Activated CD4-positive, alpha-beta T cell treated with anti-CD3 and anti-CD28 coated beads for 36 hours (primary cell): ENCODE measurements at places on chromosomes 4 and X. TPM values are rescaled to one million over a fixed set of nuclear protein-coding genes. Genes with fewer than 3 reads are reported as not detected.

DNA sequence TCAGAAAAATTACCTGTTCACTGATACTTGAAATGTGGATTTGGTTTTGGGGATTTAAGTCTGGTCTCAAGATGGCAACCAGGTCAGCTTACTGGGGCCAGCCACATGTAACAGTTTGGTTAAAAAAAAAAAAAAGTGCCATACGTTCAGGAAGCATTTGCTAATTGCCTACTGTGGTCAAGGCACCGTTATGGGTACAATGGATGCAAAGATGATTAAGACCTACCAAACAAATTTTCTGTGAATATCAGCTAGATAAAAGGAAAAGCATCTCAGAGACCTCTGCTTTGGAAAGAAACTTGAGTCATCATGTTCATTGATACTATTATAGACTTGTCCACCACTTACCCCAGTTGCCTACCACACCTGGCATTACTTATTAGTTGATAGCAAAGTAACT, 80.9 kb downstream of the FNIP2 start:
- no peak overlapping the region for H3K4me3 ChIP-seq
- no peaks in the 10 kb centered on the region for H3K27me3 ChIP-seq
- no peak overlapping the region for H3K27ac ChIP-seq

DNA sequence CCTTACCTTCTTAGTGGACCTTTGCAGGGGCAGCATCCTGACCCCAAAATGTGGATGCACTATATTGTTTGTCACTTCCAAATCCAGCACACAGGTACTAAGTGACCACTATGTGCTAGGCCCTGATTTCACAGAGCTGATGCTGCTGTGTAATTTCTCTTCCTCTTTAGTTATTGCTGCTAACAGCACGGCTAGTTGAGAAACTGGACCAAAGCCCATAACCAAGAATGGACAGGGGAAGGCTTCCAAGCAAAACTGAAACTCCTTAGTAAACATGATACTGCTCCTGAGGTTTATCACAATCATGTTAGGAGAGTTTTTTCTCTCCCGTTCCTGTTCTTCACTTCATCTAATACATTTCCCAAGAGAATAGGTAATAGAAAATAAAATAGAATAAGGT, 172.9 kb upstream of the TTC29 start:
- DNase-seq = no peak
- no peak overlapping the region for H3K4me3 ChIP-seq
- H3K36me3 ChIP-seq = no peaks in the 10 kb centered on the region
- no peaks in the 10 kb centered on the region for H3K4me1 ChIP-seq

- no peaks in the 10 kb centered on the region for H3K36me3 ChIP-seq
- no peak overlapping the region for H3K27ac ChIP-seq
- no peaks in the 10 kb centered on the region for H3K27me3 ChIP-seq
- no peak for DNase-seq
- no peak overlapping the region for H3K4me3 ChIP-seq
Observed at GRCh38 chr4:158129694-158130093, 43.1 kb downstream of the GASK1B start.

DNA sequence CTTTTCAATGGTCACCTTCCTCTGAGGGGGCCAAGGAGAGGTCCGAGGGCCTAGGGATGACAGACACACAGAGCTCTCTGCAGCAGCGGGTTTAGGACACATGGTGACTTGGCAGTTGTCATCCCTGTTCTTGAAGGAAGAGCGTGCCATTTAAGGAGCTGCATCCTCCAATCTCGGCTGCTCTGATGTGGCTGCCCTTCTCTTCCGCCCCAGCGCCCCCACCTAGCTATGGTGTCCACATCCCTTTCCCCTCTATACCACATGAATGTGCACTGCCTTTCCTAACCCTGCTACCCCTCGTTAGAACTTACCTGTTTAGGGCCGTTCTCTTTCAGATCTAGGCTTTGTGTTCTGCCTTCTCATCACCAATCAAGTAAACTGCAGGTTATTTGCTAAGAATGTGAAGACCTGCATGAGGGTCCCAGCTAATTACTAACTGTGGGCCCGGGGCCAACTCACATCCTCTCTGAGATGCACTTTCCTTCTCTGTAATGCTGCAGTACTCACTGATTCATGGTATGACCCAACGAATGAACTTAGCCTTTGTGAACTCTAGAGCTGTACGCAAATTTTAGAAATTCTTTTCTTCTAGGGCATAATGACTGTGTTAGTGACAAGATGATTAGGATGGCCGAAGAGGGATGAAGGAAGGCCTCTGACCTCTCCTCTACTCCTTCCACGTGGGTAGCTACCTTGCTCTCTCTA, 38.2 kb downstream of the CHST7 start:
- H3K4me1 ChIP-seq = peaks cover 30% of the 10 kb centered on the region
- H3K27me3 ChIP-seq = no peaks in the 10 kb centered on the region
- H3K36me3 ChIP-seq = peaks cover 19% of the 10 kb centered on the region
- no peak overlapping the region for H3K27ac ChIP-seq

GRCh38 chr4:45345558-45345957, 619.2 kb upstream of the GNPDA2 start:
- H3K4me3 ChIP-seq = no peak overlapping the region
- H3K27me3 ChIP-seq = no peaks in the 10 kb centered on the region
- DNase-seq = no peak
- H3K27ac ChIP-seq = no peak overlapping the region

GRCh38 chr4:7444731-7445130, 10.0 kb upstream of the PSAPL1 start:
- H3K27me3 ChIP-seq = peaks cover 9% of the 10 kb centered on the region
- no peak overlapping the region for H3K27ac ChIP-seq
- no peak overlapping the region for H3K4me3 ChIP-seq
- no peaks in the 10 kb centered on the region for H3K36me3 ChIP-seq
- H3K4me1 ChIP-seq = no peaks in the 10 kb centered on the region
- no peak for DNase-seq

- H3K36me3 ChIP-seq = no peaks in the 10 kb centered on the region
- peaks cover 2% of the 10 kb centered on the region for H3K27me3 ChIP-seq
- DNase-seq = no peak
- H3K4me1 ChIP-seq = peaks cover 7% of the 10 kb centered on the region
Observed at GRCh38 chr4:48197643-48198237, 63.7 kb upstream of the TXK start.

DNA sequence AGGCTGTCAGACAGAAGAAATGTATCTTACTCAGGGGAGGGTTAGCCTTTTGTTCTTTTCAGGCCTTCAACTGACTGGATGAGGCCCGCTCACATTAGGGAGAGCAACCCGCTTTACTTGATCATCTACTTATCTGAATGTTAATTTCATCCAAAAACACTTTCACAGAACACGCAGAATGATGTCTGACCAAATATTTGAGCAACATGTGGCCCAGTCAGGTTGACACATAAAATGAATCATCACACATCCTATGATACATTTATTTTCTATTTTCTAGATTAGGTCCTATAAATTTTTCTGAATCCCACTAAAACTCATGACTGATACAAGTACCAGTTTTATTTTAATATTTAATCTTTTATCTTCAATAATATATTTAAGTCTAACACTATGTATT, 260.3 kb downstream of the IL15 start:
- peaks cover 2% of the 10 kb centered on the region for H3K27me3 ChIP-seq
- H3K27ac ChIP-seq = no peak overlapping the region
- H3K4me1 ChIP-seq = no peaks in the 10 kb centered on the region
- DNase-seq = no peak

GRCh38 chr4:164876700-164877324, at the start of gene APELA:
TSS of gene APELA (plus strand) at chr4:164877178. CDS start at chr4:164877332, 154 bp downstream.
- H3K4me3 ChIP-seq = no peak within 1 kb of the TSS
- peaks cover 6% of the 10 kb centered on the region for H3K27me3 ChIP-seq
- H3K36me3 ChIP-seq = no peaks in the 10 kb centered on the region
- H3K4me1 ChIP-seq = no peaks in the 10 kb centered on the region
- DNase-seq = no peak

SLC26A1 gene
- 0.43 TPM for total RNA-seq

SYP gene
- total RNA-seq = 8.5 TPM

NR3C2 gene
- total RNA-seq = 5.8 TPM
